Activated naive CD8-positive, alpha-beta T cell treated with anti-CD3 and anti-CD28 coated beads, Interleukin-2, amount 50 U/mL, for 16 hours (primary cell): ENCODE measurements at places on chromosomes 4 and X.

DNA sequence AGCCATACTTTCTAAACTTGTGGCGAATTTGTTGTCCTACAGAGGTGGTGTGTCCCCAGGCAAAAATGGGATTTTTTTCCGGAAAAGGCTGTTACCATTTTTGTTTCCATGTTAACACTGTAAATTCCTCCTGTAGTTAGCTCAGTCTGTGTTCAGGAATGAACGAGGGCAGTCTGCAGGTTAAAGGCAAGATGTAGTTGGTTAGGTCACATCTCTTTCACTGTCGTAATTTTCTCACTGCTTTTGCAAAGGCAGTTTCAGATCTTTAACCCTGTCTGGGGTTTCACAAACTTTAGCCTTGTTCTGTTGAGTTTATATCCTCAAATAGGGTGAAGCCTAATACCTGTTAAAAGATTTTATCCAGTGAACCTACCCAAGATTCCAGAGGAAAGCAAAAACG is 50.5 kb upstream of the PUDP start:
- no peak for DNase-seq

- DNase-seq = no peak
Observed at GRCh38 chrX:84248226-84248625, 60.2 kb upstream of the RPS6KA6 start.

DNA sequence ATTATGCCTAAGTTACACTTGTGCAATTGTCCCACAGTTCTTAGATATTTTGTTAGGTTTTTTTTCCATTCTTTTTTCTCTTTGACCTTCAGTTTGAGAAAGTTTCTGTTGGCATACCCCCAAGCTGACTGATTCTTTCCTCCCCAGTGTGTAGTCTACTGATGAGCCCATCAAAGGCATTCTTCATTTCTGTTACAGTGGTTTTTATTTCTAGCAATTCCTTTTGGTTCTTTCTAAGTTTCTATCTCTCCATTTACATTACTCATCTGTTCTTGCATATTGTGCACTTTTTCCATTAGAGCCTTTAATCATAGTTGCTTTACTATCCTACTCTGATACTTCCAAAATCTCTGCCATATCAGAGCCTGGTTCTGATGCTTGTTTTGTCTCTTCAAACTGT is 31.9 kb downstream of the CASP6 start:
- no peak for DNase-seq

GRCh38 chr4:158159718-158160094 is 13.1 kb downstream of the GASK1B start:
- DNase-seq = no peak

DNA sequence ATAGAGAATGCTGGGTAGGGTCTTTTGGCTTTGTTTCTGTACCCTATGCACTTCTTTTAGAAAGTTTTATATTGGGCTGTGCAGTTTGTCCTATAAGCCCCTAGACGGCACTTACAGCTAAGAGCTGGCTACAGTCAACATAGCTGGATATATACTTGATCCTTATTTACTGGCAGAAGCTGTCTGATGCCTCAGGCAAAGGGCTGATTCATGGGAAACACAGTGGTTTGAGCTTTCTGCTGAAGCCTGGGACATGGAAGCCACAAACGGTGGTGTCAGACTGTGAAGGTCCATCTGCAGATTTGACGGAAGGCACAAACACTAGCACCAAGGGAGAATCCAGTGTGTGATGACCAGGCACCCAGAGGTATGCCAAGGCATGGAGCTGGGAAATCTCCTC is 608.4 kb downstream of the ANKRD50 start:
- DNase-seq = no peak

DNA sequence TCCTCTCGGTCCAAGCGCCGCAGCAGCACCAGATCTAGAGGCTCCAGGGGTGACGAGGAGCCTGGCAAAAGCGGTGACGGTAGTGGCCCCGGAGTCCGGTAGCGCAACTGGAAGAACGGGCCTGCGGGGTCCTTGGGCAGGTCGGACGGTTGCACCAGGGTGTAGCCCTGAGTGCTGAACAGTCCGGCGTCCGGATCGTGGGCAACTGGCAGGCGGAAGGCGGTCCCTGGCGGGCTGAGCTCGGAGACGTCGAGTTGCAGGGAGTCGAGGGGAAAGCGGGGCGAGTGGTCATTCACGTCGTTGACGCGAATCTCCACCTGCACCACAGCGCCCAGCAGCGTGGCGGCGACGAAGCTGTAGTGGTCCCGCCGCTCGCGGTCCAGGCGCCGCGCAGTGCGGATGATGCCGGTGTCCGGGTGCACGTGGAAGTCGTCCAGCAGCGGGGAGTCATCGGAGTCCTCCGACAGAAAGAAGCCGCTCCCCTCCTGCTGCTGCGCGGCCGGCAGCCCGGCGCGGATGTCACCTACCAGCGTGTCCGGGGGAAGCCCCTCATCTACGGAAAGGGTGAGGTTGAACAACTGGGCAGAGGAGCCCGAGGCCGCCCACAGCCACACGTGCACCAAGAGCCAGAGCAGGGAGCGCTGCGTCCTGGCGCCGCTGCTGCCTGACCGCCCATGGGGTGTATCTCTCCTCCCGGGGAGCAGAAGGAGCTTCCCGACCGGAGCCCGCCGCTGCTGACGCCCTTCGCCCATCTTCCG is 837 bp downstream of the DCHS2 start:
- no peak for DNase-seq

DNA sequence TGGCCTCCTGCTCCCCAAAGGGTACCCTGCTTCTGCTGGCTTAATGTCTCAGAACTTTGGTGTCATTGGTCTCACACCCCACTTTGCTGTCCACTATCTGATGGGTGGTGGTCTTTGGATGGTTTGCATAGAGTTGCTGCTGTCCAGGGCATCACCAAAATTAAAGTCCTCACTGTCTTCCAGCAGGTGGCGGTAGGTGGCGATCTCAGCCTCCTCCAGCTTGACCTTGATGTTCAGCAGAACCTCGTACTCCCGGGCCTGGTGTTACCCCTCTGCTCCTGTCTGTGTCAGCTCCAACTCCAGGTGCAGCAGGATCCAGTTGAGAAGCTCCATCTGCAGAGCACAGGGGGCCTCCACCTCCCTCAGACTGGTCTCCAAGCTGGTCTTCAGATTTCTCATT is 1169.5 kb upstream of the PABPC4L start:
- DNase-seq = no peak

- no peak for DNase-seq
Observed at GRCh38 chr4:144518181-144518895, 127.6 kb upstream of the HHIP start.

- no peak for DNase-seq
Observed at GRCh38 chr4:28014469-28014868, 1153.8 kb downstream of the STIM2 start.

DNA sequence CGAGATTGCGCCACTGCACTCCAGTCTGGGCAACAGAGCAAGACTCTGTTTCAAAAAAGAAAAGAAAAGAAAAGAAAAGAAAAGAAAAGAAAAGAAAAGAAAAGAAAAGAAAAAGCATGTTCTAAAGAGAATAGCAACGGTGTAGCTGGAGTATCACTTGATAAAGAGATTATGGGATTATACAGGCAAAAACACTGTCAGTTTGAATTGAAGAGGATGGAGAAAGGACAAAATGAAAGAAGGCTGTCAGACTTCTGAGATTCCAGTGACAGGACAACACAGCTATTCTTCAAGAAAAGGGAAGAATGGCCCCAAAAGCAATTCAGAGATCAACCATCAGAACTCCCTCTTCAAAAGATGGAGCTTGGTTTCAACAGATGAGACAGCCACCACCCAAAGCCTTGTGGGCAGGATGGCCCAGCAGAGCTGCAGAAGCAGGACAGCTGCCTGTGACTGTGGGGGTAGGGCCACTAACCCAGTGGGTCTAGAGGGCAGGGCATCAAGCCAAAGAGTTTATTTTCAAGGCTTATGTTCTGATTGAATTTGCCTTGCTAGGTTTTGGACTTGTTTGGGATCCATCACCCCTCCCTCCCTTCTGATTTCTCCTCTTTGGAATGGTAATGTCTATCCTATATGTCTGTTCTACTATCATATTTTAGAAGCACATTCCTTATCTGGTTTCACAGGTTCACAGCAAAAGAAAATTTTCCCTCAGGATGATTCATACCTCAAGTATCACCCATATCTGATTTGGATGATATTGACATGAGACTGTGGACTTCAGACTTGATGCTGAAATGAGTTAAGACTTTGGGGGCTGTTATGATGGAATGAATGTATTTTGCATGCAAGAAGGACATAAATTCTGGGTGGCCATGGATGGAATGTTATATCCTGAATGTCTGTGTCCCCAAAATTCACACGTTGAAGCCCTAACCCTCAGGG is 17.5 kb downstream of the RFC1 start:
- no peak for DNase-seq

DNA sequence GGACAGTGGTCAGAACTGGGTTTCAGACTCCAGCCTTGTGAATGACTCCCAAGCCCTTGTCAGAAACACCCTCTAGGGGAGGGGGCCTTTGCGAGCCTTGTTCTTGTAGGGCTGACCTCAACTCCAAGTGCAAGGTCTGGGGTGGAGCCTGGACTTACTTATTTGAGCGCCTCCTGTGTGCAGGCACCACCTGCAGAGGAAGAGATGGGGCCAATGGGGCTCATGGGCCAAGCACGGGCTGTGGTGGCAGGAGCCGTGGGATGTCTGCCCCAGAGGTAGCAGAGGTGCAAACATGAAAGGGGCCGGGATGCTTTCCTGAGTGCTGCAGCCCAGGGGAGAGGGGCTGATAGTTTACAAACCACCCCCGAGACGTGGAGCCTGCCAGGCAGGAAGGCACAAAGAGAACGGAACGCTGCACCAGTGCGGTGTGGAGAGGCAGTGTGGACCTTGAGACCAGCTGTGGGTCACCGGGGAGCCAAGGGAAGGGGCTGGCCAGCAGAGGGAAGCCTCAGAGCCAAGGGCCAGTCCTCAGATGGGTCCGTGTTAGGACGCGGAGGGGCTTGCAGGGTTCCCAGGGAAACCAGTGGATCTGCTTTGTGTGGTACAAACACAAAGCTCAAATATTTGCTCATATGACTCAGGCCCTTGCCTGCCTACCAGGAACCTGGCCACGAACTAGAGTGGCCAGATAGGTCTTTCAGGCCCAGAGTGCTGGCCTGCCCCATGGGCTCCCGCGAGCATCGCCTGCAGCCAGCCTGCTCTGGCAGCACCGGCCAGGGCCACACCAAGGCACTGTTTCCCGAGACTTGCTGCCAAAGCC is 8.7 kb upstream of the TADA2B start:
- DNase-seq = no peak

- DNase-seq = no peak
Observed at GRCh38 chrX:102138064-102138463, 4.2 kb downstream of the TCEAL6 start.

DNA sequence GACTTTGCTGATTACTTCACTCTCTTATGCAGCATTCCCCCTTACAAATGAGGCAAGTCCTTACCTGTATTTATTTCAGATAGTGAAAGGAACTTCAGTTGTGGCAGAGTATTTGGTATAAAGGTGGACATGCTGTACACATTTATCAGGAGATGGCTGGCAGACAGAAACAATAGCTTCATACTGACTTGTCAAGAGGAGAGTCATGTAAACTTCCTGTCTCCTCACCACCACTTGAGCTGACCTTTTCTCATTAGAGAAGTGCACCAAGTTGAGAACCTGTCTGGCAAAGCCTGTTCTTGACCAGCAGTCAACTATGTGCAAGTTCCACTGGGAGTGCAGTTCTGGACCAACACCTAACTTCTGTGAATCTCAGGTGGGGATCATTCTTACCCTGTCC is 80.8 kb downstream of the LARP1B start:
- DNase-seq = no peak

- no peak for DNase-seq
Observed at GRCh38 chrX:112865464-112866025, 24.9 kb upstream of the AMOT start.

GRCh38 chrX:100677611-100678181 is 33.7 kb downstream of the SRPX2 start:
- DNase-seq = no peak

DNA sequence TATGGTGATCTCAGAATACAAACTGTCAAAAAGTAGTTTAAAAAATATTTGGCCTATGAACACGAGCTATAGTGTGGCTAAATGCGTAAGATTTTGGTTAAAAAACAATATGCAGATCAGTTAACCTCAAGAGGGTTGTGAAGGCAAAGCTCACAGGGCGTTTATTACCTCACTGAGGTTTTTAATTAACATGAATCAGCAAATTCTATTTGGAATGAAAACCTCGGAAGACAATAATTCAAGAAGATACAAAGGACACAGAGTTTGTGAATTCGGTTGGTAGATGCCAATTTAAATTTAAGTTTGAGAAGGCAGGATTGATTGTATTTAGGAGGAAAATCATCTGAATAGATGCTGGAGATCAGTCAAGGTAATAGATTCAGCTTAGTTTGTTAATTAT is 1434.6 kb downstream of the C4orf33 start:
- DNase-seq = no peak

DNA sequence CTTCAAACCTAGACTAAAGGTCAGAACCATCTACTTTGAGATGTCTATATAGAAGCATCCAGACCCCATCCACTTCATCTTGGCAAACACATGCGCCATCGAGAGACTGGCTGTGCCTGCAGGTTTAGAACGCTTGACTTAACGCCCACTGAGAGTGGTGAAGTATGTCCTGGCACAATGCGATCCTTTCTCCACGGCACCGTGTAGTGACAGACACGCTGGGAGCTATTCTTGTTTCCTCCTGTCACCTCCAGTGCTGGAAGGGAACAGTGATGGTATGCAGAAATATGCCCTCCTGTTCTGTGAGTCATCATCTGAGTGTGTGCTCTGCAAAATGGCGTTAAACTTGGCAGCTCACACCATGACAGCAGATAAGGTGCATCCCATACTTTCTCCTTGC is 330.2 kb downstream of the NLGN4X start:
- DNase-seq = no peak

DNA sequence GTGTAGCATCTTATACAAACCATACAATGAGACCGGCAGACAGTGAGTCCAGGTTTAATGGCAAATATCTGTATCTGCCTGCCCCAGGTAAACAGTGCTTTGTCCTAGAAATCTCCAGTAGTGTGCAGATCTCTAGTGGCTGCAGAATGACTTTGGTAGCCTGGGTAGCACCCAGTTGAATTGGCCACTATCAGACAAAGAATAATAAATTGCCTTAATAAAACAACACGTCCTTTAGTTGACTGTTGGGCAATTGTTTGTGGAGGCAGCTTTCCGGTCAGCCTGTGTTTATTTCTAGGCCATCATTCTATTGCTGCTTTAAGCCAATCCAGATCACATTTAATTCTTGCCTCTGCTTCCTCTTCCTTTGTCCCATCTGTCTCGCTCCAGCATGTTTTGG is 52.5 kb downstream of the SNX25 start:
- no peak for DNase-seq

DNA sequence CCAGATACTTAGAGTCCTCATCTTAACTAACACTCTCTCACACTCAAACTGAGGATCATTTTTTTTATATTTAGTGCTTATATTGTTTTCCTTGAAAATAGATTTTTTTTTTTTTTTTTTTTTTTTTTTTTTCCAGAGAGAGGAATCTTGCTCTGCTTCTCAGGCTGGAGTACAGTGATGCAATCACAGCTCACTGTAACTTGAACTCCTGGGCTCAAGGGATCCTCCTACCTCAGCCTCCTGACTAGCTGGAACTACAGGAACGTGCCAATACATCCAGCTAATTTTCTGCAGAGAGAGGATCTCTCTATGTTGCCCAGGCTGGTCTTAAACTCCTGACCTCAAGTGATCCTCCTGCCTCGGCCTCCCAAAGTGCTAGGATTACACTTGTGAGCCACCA is 650.3 kb upstream of the ATOH1 start:
- DNase-seq = no peak

GRCh38 chr4:175514174-175514573 is 297.9 kb downstream of the GPM6A start:
- no peak for DNase-seq

GRCh38 chr4:80900908-80901307 is 129.6 kb upstream of the BMP3 start:
- DNase-seq = no peak
